GOT3 (cell line): ENCODE measurements at places on chromosomes 6 and 20.

- DNase-seq, result no peak
Measured at GRCh38 chr6:98717322-98717877, 117.0 kb upstream of the POU3F2 start.

- DNase-seq, result no peak
Measured at GRCh38 chr6:118578617-118579016, 30.5 kb downstream of the PLN start.

DNA sequence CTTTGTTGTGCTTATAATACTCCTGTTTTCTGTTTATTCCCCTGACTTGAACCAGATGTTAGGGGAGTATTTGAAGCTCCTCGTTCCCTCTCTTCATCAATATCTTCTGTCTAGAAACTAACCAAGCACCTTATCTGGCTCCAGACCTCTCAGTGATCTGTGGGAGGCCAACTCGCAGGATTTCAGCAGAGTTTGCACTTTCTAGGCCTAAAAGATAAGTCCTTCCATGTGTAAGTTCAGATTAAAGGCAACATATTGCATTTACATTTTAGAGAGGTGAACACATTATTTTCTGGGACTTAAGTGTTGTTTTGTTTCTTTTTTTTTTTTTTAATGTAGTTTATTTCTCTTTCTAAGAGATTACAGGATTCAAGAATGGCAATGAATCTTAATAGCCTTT lies 139.4 kb upstream of the AKAP12 start:
- DNase-seq, result no peak

GRCh38 chr20:47035026-47035590 lies 140.5 kb downstream of the EYA2 start:
- DNase-seq, result no peak

DNA sequence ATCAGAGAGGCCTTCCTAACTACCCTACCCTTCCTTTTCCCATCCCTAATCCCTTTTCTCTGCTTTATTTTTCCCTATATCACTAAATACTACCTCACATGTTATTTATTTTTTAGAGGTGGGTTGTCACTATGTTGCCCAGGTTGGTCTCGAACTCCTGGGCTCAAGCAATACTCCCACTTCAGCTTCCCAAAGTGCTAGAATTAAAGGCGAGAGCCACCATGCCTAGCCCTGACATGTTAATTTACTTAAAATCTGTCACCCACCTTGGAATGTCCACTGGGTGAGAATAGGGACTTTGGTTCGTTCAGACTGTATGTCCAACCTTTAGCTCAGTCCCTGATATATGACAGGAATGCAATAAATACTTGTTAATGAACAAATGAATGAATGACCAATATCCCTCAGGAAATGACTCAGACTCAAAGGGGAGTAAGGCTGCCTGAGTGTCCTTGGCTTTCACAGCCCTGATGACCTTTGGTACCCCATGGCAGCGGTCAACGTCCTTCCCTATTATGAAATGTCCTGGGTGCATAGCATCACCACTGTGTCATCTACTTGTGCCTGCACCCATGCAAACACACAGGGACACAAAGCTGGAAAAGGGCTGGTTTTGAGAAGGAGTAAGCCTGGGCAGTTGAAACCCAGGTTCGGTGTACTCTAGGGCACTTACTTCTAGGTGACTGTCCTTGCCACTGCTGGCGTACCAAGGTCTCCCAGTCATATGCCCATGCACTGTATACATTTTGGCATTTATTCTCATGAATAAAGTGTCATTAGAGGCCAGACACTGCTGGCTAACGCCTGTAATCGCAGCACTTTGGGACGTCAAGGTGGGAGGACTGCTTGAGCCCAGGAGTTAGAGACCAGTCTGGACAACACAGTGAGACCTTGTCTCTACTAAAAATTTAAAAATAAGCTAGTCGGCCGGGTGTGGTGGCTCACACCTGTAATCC lies 26.5 kb downstream of the BCL2L1 start:
- no peak for DNase-seq
